ENCODE measurements at places on chromosomes 3 and 15. TPM values are rescaled to one million over a fixed set of nuclear protein-coding genes. Genes with fewer than 3 reads are reported as not detected.

DNA sequence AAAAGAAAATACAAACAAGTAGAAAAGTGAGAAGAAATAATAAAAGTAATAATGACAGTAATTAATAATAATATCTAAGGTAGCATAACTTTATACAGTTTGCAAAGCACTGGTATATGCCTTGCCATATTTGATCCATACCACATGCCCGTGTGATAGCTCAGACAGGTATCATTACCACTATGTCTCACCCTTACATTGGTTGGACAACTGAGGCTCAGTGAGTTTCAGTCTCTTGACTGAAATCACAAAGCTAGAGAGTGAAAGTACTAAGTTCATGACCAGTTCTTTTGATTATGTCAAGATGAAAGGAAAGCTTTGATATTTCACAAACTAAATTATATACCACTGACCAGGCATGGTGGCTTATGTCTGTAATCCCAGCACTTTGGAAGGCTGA lies 408.9 kb downstream of the GAP43 start:
- no peak for DNase-seq

GRCh38 chr15:31045606-31046005 lies 54.2 kb upstream of the MTMR10 start:
- DNase-seq = no peak

GRCh38 chr3:193342551-193342950 lies 36.0 kb downstream of the ATP13A5 start:
- no peak for DNase-seq

DNA sequence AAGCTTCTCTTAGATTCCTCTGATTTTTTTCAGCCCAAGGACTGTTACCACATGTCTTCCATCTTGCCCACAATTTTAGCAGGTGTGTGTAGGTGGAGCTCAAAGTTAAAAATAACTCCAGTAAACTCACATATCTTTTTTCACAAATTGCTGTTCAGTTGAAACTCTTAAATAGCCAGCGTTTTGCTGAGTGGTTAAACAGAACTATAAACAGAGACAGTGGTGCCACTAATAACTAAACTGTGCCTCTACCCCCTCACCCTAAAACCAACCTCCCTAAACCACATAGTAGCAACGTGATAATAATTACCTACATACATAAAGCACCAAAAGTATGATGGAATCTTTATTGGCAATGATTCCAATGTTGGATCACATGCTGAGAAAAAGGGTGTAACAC lies 525.1 kb downstream of the PDCD6IP start:
- DNase-seq = no peak

DNA sequence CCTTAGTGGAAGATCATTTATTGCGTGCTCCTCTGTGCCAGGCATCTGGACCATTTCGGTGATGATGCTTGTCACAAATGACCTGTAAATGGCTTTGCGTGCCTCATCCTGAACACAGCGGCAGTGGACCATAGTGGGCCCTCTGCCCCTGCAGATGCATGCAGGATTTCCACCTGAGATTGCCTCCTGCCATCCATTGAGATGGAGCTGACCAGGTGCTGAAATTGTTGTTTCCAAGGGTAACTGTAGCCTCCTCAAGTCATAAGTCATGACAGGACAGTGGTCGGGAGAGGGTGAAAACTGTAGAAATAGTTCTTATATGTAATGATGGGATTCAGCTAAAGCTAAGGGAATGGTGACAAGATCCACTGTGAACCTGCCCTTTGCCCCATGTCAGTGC lies 35.5 kb downstream of the CLSTN2 start:
- DNase-seq = no peak

Gene SEMA7A
- total RNA-seq = 0.61 TPM

Gene LMAN1L
- total RNA-seq = 47.4 TPM

Gene ERICH6
- not detected for total RNA-seq

Gene PLCB2
- total RNA-seq = 24.4 TPM

Measured in heart right ventricle (tissue), 16 donors.